Right lobe of liver (tissue), 6 donors: ENCODE measurements at places on chromosomes 6 and 20. TPM values are rescaled to one million over a fixed set of nuclear protein-coding genes. Genes with fewer than 3 reads are reported as not detected.

DNA sequence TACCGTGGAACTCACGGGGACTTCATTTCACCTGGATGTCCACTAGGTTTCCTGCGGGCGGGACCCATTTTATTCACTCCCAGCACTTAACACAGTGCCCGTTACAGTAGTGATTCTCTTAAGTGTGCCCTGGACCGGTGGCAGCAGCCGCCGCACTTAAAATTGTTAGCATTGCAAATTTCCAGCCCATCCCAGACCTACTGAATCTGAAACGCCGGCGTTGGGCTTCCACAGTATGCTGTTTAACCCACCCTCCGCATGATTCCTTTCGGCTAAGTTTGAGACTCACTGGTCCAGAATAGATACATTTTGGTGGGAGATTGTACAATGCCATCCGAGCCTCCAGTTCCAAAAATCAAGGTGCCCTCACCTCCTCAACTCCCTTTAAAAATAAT is 967 bp downstream of the SMPDL3A start:
- DNase-seq = no peak

GRCh38 chr6:72856801-72857200 is 234.9 kb downstream of the KCNQ5 start:
- no peak for DNase-seq

DNA sequence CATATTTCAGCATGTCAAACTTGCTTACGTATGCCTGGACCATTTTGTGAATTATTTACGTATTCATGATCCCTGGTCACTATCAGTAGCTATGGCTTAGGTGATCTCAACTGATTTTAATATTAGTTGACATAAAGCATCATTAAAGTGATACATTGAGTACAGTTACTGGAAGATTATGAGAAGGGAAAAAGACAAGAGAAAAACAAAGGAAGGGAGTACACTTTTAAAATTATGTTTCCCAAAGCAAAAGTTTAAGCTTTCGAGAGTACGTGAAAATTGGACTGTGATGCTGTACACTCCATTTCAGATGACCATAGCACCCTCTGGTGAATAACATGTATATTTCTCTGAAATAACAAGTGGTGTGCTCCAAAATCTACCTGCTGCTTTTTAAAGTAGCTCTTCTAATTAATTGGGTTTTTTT is 215.0 kb upstream of the HSF2 start:
- DNase-seq = no peak

DNA sequence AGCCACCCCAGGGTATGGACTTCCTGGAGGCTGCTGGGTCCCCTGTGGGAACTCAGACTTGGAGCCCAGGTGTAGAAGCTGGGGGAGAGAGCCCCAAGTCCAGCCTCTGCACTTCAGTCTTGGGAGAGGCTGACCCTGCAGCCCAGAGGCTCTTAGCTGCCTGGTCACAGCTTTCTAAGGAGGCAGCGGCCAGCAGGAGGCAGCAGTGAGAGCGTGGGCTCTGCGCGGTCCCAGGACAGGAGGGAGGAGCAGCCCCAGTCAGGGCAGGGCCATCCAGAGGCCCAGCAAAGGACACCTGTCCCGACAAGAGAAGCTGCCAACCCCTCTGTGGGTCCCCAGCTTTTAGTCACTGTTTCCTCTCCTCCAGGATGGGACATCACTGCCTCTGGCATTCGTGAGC is 9.4 kb downstream of the TREML2 start:
- no peak for DNase-seq

- no peak for DNase-seq
Measured at GRCh38 chr6:170085475-170086401, 205.1 kb downstream of the DLL1 start.

Gene CCDC28A
- 14.6 TPM for total RNA-seq

Gene NRSN1
- total RNA-seq = not detected

DNA sequence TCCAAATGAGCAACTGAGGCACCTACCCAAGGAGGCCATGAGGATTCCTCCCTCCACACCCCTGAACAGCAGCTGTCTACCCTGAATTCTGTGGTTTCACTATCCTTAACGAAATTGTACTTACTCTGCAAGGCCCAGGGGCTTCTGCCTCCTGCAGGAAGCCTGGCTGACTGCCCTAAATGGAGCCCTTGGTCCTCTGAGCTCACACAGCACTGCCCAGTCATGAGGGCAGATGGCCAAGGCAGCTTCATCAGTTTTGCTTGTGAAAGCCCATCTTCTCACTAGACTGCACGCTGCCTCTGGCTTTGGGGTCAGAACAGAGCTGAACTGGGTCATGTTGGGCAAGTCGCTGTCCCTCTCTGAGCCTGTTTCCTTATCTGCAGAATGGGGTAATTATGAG is 26.4 kb upstream of the SIRPA start:
- DNase-seq = no peak

DNA sequence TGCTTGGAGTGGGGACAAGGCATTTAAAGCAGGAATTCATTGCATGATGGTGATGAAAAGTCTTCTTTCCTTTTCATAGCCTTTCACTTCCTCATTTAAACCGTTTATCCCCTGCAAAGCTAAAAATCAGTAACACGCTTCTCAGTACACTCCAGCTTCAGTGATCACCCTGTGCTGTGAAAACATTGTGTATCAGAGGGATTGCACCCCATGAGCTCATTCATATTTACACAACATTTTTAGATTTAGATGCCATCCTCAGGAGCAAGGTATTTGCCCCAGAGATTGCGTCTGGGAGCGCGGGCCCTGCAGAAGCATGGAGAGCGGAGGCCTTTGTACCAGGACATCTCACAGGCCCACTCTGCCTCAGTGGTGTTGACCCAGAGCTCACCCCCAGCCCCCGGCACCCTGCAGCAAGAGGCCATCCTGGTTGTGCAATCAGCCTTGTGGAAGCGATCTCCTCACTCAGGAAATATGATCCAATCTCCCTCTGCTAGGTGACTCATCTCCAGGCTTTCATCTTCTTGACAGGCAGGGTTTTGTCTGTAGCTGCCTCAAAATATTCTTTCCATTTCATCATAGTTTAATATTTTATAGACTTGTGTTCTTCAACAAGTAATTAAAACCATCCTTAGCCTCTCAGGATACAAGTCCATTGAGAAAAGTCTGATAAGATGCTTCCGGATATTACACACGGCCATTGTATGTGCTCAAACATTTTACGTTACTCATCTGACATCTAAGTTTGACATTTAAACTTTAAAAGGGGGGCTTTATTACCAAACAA is 38.9 kb upstream of the THBS2 start:
- no peak for DNase-seq

- no peak for DNase-seq
Measured at GRCh38 chr20:58973179-58973578, 7.9 kb upstream of the NELFCD start.

Gene COL21A1
- total RNA-seq = 0.73 TPM

Gene OR2H1
- total RNA-seq = not detected

- DNase-seq = no peak
Measured at GRCh38 chr20:3876000-3876399, 13.2 kb upstream of the PANK2 start.

Gene DHX16
- 12.5 TPM for total RNA-seq
